Cerebellar nuclear complex (tissue), 1 donor: ENCODE measurements at places on chromosomes 1 and 21.

GRCh38 chr1:55284856-55285255 is 69.7 kb upstream of the USP24 start:
- no peak for DNase-seq

DNA sequence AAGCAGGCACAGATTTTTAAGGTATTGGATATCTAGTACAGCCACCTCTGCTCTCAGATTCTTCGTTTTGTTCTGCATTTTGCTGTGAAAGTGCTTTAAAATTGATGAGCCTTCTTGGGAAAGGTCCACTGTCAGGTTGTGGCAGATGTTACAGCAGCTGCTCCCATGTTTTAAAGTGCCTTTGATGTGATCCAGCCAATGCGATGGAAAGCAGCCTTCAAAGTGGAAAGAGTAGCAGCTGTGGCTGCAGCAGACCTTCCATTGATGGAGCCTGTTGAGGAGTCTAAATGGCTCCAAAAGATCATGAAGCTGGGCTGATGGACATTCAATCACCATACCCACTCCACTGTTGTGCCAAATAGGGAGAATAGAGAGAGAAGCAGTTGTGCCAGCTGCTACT is 816.9 kb downstream of the PLA2G4A start:
- no peak for DNase-seq

DNA sequence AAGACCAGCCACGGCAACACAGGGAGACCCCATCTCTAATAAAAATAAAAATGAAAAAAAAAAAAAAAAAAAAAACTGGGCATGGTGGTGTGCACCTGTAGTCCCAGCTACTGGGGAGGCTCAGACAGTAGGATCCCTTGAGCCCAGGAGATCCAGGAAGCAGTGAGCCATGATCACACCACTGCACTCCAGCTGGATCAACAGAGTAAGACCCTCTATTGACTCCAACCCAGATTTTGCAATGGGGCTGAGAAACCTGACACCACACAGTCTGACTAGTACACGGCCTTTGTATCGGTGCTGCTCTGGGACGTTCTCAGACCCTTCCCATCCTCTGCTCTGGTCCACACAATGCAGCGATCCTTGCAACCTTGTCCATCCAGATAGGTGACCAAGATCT is 31.8 kb downstream of the SPATA21 start:
- no peak for DNase-seq

DNA sequence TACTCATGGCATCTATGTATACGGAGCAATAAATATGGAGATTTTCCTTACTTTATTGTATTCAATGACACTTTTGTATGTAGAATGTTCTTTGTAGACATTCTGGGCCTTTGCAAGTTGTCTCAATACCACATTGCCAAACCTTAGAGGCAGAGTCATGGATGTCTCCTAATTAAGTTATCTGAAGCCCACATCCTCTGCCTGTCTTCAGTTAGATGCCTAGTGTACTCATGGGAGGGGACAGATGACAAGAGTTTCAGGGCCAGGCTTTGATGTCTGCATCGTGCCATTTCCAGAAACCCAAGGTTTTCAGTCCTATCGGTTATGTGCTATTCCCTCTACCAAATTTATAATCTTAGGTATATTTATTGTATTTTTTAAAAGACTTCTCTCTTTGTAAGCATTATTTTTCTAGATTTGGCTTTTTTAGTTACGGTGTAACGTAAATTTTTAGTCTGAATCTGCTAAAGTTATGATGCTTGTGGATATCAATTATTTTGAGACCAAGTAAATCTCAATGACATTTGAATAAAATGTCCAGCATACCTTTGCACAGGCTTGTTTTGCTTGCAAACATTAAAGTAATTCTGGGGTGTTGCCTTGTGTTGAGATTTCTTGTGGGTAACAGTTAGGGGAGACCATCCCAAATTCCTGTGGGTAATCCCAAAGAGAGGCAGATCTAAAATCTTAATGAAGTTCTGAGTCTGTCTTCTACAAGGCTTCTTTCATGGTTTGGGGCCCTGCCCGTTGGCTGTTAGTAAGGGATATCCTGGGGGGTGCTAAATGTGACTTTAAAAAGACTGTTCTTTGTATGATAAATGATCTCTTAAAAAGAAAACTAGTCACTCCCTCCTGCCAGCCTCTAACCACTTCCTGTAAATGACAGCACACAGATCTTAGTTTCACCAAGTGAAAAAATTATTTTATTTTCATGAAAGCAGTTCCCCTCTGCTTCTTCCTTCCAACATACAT is 8.0 kb upstream of the MACF1 start:
- no peak for DNase-seq

DNA sequence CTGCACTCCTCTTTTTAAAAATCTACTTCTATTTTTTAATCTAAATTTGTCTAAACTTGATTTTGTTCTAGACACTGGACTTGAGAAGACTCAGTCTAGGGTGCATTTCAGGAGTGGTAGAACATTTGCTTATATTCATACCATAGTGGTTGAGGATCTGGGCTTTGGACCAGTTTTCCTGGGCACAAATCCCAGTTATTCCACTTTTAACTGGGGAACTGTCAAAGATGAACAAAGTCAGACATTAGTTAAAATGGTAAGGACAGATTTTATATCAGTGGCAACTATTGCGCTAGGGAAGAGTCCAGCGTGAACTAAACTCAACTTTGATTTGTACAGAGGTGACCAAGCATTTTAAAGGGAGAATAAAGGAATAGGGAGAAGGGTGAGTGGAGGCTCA is 102.4 kb downstream of the FMN2 start:
- no peak for DNase-seq

GRCh38 chr1:150288382-150288781 is 5.3 kb upstream of the MRPS21 start:
- DNase-seq, result no peak

- DNase-seq, result no peak
These were observed 12.5 kb downstream of the CSDE1 start for GRCh38 chr1:114745291-114745690.

DNA sequence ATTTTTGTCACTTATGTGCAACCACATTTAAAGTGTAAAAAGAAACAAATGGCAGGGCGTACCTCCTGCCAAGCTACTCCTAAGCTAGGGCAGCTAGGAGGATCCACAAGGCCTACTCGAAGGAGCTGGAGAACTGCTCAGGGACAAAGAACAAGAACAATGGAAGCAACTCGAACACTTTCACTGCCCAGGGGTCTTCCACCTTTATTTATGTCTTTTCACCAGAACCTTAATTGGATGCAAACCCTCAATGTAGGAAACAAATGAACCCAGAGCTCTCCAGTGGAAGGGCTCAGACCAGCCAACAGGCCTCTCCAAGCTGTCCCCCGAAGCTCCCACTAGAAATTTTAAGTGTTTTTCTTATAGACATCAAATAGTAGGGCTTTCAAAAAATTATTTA is 39.9 kb downstream of the C1orf198 start:
- no peak for DNase-seq

- DNase-seq, result no peak
These were observed 30.5 kb downstream of the CLSTN1 start for GRCh38 chr1:9793291-9793690.

GRCh38 chr1:153922076-153922971 is 448 bp downstream of the GATAD2B start:
- DNase-seq, result no peak

DNA sequence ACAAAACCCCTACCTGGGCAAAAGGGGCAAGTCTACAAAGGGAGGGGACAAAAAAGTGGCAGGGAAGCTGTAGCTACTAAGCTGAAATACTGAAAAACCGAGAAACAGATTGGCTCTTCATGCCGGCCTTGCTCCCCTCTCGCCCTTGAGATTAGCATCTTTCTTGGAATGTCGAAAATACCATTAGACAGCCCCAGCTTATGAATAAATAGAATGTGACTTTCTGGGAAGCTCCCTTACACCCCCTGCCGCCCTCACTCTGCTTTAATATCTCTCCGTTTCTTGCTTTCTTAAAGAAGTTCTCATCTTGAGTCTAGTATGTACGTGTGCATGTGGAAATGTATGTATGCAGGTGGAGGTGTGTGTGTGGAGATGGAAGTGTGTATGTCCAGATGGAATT is 14.1 kb downstream of the TRAF3IP3 start:
- DNase-seq, result no peak

DNA sequence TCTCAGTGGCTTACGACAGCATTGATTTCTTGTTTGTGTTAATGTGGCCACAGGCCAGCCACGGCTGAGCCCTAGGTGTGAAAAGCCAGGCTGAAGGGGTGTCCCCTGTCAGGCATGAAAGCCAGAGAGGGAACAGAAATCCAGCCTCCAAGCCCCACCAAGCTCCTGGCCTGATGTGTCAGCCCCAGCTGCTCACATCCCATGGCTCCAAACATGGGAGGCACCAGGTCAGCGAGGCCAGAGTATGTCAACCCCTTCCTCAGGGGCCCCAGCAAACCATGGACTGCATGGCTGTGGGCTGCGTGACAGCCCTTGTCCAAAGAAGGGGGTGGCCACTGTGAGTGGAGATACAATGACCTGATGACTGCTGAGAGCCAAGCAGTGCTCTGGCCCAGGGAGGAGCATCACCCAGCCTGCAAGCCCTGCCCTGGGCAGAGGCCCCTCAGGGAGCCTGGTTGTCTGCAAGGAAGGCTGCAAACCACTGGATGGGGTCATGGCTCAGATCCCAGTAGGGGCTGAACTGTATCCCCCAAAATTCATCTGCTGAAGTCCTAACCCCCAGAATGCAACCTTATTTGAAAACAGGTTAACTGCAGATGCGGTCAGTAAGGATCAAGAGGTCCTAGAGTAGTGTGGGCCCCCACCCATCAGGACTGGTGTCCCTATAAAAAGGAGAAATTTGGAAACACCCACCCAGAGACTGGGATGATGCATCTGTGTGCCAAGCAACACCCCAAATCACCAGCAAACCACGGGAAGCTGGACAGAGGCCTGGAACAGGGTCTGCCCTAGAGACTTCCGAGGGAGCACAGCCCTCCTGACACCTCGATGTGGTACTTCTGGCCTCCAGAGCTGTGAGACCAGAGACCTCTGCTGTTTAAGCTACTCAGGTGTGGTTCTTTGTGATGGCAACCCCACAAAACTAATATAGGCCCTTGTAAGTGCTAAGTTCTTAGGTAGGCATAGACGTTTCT is 3.3 kb upstream of the MX2 start:
- DNase-seq, result no peak

DNA sequence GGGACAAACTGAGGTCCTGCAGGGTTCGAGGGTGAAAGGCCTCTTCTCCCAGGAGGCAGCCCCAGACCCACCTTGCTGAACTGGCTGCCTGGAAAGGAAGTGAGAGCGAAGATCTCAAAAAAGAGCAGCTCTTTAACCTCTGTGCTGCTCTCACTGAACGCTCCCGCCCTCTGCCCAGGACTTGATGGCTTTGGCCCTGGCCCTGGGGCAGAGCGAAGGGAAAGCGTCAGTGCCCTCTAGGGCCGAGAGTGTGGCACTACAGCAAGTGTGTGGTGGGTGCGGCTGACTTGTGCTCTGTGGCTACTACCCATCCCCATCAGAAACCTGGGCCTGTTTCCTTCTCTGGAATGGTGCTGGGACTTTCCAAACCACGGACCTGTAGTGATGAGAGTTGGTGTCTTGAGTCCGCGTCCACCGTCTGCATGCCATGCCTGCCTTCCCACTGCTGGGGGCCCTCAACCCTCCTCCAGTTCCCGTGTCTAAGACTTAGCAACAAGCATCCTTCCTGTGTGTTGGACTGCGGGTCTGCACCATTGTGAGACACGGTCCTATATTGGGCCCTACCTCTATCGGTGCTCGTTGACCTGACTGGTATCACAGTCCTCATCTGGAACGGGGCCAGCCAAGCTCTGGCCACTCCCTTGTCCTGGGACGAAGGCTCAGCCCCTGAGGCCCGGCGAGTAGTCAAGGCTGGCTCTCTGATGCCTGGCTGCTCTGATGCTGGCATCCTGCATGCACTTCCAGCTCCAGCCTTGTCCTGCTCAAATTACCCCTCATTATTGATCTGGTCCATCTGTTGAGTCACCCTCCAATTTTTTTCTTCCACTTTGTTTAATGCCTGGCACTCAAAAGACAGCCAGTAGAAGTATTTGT is 180.3 kb downstream of the DISC1 start:
- no peak for DNase-seq
